ENCODE measurements at places on chromosomes 12 and 14.
A peak's percentile ranks its signal among the peaks of the same experiment; 100 is the strongest.

GRCh38 chr14:103641161-103641560, 12.2 kb downstream of the KLC1 start:
- no peak for DNase-seq

DNA sequence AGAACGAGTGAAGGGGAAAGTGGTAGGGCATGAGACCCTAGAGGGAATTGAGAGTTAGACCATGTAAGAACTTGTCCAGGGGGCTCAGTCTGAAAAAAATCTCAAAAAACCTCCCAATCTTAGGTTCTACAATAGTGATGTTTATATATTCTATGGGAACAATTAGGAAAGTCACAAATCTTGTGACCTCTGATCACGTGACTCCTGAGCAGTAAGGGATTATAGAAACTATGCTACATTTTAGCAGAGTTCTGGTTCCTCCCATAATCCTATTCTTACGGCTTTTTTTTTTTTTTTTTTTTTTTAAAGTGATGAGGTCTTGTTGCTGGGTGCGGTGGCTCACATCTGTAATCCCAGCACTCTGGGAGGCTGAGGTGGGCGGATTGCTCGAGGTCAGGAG, 5.8 kb downstream of the ADCK1 start:
- DNase-seq, result no peak

DNA sequence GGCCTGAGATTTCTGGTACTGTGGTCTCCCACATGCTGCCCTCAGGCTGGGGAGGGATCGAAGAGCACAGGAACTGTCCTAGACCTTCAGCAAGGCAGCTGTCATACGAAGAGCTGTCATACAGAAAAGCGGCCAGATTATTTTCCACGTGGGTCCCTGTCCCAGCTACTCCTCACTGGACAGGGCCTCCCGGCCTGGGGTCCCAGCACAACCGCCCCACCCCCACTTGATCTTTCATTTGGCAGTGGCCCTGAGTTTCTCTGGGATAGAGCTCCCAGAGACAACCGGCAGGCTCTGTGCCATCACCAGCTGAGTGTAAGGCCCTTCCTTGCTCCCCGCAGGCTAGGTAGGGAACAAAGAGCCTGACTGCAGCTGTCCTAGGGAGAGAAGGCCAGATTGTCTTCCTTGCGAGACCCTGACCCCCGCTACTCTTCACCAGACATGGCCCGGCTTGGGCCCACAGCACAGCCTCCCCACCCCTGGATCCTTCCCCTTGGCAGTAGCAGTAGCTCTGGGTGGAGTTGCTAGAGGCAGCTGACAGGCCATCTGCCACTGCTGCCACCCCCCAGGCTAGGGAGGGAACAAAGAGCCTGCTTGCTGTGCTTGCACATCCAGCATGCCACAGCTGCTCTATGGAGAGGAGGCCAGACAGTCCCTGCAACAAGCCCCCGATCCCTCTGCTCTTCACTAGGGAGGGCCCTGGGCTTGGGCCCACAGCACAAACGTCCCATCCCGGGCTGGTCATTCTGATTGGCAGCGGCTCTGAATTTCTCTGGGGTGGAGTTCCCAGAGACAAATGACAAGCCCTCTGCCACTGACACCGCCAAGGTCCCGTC, 3.1 kb upstream of the OR4N2 start:
- DNase-seq, result no peak

DNA sequence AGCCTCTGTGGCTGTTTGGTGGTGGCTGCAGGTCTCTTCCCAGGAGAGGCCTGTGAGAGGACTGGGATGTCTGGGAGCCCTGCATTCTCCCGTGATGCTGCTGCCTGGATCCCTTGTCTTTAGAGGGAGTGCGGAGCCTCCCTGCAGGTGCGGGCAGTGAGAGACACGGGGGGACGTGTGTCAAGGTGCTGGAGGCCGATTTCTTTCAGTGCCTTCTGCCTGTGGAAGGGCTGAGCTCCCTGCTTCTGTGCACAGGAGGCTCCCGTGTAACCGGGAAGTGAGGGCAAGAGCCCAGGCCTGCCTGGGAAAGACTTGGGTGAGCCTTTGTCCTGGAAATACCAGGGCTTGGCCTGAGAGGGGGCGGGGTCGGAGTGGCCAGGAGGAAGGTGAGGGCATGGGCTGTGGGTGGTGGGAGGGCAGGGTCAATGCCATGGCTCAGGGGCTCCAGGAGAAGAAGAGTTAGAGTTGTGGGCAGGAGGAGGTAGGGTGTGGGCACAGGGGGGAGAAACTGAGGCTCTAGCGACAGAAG, 372.2 kb downstream of the TMEM121 start:
- DNase-seq, result no peak

DNA sequence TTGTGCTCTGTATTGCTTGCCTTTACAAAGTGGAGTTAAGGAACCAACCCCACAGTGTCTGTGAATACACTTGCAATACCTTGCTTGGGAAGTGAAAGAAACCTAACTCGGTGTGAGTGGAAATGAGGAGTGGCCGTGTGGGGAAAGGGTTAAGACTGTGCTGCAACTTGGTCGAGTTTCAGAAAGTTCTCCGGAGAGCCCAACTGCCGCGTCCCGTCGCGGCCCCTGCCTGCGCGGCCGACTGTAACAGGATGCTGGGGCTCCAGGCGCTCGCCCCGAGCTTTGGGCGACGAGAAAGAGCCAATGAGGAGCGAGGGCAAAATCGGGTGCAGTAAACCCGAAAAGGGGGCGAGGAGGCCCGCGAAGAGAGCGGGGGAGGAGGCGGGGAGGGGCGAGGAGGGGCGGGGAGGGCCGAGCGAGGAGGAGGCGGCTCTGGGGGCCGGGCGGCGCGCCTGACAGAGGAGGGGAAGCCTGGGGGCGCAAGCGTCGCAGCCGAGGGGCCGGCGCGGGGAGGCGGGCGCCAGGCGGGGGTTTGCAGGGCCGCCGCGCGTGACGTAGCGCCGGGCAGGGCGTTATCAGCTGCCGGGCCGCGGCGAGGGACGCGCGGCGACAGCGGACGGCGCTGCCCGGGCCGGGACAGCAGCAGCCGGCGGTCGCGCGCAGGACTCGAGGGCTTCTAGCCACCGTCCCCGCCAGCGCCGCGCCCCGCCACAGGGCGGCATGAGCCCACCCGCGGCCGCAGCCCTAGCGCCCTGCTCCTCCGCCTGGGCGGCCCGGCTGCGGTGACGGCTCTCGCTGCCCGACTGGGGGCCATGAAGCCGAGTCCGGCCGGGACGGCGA, at the start of gene DACT1:
TSS of gene DACT1 (plus strand) at position 572 of the 840 bp plus-strand sequence. CDS start at position 813, 241 bp downstream.
- peak; percentile 1 for DNase-seq

DNA sequence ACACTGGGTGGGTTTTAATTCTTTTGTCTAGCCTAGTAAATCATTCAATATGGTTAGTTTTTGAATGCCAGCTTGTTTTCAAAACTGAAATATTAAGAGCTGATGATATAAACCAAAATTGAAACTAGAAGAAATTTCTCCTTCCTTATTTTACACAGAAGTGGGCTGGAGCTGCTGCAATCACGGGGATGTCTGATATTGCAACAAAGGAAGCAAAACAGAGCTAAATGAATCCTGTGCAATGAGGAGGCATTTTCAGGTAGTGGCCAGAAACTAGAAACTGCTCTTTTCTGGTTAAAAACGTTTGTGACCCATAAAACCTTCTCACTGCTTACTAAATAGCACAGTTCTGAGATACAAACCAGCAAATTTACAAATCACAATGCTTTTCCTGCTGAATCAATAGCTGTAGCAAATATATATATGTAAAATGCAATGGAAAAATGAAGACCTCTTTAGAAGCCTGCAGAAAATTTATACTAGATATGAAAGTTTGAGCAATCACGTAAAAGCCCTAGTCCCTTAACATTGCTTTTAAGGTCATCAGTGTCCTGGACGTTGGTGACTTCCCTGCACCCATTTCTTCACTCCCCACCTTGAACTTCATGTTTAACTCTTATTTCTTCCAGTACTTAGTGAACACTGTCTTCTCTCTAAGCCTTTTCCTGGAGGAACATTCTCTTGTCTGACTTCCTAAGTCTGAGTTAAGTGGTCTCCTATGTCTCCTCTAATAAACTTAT, 15.9 kb upstream of the LRRK2 start:
- DNase-seq, result no peak

GRCh38 chr12:52035190-52035589, 16.1 kb upstream of the NR4A1 start:
- no peak for DNase-seq

- DNase-seq, result no peak
These were observed 455.3 kb downstream of the MDGA2 start for GRCh38 chr14:47220096-47220495.

- no peak for DNase-seq
These were observed 9.2 kb upstream of the PAPLN start for GRCh38 chr14:73227812-73228781.

GRCh38 chr12:6700646-6701051, at the start of gene PIANP:
Gene PIANP, minus strand, starts transcription at chr12:6700815. Its CDS starts 2,754 bp downstream, at chr12:6698061.
- DNase-seq, result peak; percentile 36

DNA sequence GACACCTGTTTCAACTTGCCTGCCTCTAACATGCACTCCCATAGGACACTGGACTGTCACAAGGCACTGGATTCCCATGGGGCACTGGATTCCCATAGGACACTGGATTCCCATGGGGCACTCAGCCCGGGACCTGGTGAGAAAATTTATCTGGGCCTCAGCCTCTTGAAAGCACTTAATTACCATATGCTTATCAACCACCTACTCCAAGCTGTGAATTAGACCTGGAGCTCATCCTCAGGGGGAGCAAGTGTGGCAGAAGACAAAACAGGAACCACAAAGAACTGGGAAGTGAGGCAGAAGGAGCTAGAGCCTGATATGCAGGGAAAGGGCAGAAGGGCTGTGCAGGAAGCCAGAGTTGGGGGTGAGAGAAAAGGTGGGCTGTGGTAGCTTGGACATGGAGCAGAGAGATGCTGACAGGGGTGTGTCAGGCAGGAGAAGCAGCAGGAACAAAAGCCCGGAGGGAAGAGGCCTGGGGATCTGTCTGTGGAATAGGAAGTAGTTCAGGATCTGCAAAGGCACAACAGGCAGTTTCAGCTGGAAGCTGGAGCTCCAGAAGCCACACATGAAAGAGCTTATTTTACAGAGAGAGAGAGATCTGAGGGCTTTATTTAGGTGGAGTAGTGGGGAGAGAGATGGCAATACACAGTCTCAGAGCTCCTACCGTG, 3.1 kb downstream of the KRT82 start:
- DNase-seq, result no peak

DNA sequence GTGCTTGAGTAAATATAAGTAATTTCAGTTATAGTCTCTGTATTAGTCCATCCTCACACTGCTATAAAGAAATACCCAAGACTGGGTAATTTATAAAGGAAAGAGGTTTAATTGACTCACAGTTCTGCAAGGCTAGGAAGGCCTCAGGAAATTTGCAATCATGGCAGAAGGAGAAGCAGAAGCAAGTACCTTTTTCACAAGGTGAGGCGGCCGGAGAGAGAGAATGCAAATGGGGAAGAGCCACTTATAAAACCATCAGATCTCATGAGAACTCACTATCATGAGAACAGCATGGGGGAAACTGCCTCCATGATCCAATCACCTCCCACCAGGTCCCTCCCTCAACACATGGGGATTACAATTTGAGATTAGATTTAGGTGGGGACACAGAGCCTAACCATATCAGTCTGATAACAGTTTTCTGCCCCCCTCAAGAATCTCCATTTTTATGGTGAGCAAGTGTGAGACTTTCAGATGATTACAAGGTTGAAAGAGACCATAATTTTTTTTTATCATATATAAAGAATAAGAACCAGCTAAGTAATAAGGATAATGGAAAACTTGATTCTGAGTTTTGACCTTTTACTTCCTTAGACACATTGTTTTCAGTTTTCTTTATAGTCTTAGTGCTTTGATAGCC, 35.6 kb downstream of the LEMD3 start:
- no peak for DNase-seq

- no peak for DNase-seq
These were observed 45.4 kb upstream of the NR2C1 start for GRCh38 chr12:95118788-95119179.

- DNase-seq, result no peak
These were observed 66.0 kb downstream of the KLHL28 start for GRCh38 chr14:44895716-44896115.

- DNase-seq, result peak; percentile 27
These were observed 43.4 kb downstream of the RNF34 start for GRCh38 chr12:121443193-121443870.

DNA sequence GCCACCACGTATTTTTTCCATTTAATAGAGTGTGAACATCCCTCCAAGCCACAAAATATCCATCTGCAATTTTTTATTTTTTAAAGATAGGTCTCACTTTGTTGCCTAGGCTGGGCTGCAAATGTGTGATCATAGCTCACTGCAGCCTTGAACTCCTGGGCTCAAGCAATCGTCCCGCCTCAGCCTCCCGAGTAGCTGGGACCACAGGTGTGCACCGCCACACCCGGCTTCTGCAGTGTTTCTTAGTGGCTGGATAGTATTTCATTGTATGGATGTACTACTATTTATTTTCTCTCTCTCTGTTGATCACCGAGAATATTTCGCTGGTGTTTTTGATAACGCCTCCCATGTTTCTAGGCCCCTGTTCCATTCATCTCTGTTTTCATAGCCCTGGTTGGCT, 17.5 kb downstream of the MLXIP start:
- DNase-seq, result no peak

DNA sequence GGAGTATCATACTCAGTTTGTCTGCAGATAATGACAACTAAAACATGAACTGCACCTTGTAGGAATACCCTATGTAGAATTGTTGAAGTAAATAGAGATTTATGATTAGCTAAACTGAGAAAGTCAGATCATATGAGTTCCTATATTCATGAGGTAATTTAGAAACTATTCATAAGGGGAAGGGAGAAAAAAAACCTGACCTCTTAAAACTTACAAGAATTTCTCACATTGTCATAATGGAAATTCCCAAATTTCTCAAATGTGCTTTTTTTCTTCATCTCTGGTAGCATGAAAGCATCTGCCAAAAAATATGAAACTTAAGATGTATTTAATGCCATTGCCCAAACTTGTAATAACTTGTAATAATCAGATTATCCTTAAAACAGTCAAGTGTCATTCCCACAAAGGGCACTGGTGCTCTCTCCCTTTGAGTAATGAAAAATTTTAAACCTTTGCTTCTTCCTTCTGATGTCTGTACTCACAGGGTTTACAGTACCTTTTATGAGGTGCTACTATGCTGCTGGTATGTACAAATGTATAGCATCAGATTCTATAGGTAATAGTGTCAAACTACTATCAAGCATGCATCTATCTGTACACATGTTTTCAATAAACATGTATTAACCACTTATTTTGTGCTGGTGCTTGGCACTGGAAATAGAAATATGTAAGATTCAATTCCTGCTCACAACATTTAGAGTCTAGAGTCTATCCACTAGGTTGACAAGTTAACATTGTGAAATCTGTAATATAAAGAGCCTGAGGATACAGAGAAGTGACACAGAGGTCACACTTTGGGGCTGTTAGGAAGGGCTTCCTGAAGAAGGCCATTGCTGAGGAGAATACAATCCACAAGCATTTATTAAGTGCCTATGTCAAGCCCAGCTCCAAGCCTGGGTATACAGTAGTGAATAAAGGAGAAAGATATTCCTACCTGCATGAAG, 17.4 kb upstream of the DRAM1 start:
- DNase-seq, result no peak

DNA sequence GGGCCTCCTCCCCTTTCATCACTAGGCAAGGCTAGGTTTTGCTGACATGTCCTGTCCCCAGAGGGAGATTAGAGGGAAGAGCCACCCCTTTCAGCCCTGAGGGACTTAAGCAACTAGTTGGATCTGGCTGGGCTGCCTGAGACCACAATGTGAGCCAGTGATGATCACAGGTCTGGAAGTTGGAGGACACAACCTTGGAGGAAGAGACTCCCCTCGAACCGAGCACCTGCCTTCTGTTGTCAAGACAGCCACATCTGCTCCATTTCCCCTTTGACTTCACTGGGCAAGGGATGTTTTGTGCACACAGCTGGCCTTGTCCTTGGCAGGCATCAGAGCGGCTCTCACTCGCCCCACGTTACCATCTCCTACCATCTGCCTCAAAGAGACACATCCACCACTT, 31.4 kb downstream of the MVK start:
- no peak for DNase-seq

All from activated effector memory CD4-positive, alpha-beta T cell treated with Interleukin-2 at 50 U/mL for 16 hours (primary cell).